LHCN-M2 (cell line): ENCODE measurements at places on chromosomes 4 and X.

DNA sequence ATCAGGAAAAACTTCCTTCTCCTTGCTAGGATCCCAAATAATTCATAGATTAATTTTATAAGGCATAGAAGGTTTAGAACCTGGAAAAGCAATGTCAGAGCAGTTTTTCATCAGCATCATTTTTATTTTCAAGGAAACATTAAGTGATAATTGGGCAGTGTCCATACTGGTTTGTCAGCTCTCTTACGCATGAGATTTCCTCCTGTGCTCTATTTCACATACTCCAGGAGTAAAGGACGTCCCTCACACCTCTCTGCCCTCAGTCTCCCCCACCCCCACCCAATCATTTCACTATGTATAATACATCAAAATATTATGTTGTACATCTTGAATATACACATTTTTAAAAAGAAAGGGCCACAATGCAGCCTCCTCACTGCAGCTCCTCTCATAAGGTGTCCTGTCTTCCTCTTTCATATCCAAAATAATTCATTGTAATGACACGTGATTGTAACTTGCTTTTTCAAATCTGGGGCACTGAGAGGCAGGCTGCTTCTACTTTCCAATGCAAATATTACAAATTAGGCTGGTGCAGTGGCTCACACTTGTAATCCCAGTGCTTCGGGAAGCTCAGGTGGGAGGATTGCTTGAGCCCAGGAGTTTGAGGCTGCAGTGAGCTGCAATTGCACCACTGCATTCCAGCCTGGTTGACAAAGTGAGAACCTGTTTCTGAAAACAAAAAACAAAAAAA, 34.4 kb downstream of the ARHGEF38 start:
- DNase-seq = no peak

DNA sequence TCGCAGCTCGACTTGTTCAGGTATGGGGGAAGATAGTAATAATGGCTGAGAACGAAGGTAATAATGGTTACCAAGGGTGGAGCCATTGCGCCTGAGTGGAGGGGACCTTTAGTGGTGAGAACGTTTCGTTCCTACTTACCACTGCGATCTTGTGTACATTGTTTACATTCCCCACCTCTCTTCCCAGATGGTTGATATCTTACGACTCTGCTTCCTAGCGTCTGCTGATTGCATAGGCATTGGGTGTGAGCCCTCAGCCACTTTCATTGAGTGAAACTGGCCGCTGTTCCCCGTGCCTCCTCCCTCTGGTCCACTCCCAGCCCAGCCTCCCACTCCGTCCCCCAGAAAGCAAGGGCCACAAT, 850 bp downstream of the IGBP1 start:
- no peak for DNase-seq

DNA sequence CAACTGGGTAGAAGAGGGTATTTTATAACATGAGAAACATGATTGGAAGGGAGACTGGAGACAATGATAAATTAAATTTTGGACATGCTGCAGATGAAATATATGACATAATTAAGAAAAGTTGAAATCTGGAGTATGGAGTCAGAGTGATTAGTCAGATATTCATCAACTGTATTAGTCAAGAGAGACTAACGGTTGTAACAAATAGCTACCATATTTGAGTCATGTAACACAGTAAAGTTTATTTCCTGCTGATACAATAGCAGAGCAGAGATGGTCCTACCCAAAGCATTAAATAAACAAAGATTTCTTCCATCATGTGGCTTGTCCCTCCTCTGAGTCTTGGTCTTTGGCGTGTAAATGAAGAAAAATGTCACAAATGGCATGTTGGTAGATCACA, 321.3 kb downstream of the GALNTL6 start:
- peak; percentile 31 for DNase-seq

DNA sequence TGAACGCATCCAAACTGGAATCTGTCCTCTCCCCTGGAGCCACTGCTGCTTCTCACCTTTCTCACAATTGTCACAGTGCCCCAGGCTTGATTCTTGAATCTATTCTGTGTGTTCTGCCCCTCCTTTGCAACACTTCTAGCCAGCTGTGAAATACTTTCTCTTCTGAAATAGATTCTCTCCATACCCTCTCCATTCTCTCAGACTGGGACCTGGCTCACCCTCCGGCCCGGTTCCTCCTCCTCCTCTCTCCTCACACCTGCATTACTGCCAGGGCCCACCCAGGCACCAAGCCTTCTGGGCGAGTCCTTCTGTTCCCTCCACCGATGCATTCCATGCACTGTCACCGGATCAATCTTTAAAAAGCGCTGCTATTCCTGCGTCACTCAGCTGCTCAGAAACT, 336.1 kb downstream of the UNC5C start:
- DNase-seq = no peak

DNA sequence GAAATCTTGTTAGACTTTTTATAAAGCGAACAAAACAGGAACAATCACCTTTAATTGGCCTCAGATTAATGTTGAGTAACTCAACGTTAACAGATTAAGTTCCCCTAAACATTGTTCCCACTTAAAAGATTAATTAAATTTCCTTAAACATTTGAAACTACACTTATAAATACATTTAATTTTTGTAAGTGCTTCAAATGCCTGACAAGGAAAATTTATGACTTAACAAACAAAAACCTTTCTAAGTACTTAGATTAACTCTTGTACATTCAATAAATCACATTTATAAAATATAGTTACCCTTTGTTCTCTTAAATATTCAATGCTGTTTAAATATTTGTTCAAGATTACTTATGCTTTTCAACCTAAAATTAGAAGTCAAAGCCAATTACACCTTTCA, 39.4 kb upstream of the OCIAD2 start:
- DNase-seq = no peak
